ENCODE measurements at places on chromosomes 13 and 19. TPM values are rescaled to one million over a fixed set of nuclear protein-coding genes. Genes with fewer than 3 reads are reported as not detected.

DNA sequence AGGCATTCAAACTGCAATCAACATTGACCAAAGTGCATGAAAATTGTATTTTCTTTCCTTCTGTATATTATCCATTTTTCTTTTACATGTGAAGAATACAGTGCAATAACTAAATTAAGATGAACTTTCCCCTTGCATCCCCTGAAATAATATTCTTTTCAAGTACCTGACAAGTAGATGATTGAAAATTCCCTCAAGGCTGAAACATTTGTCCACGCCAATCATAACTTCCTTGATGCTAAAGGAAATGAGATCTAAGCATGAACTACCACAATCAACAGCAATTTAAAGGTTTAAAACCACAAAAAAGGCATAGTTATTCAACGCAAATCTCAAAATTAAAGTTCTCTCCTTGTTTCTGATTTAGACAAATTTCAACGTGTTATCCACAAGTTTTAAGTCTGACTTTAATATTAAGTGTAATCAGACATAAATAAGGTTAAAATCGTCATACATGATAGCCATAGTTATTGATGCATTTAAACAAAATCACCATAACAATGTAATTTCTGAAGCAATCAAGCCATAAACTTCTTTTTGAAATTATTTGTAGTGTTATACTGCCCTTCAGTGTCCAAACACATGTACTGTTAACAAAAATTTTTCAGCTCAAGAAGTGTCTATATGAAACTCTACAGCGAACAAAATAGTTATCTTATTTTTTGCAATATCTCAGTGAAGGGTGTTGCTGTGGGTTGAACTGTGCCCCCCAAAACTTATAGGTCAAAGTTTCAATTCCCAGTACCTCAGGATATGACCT, 169.5 kb downstream of the DCLK1 start:
- no peak for DNase-seq
- no peaks in the 10 kb centered on the region for H3K36me3 ChIP-seq
- H3K4me3 ChIP-seq = no peak overlapping the region
- no peaks in the 10 kb centered on the region for H3K4me1 ChIP-seq
- H3K27me3 ChIP-seq = no peaks in the 10 kb centered on the region

The SMIM17 gene
- total RNA-seq = 0.24 TPM

GRCh38 chr13:84208246-84208910, 326.1 kb upstream of the SLITRK1 start:
- H3K4me1 ChIP-seq = no peaks in the 10 kb centered on the region
- DNase-seq = no peak
- H3K4me3 ChIP-seq = no peak overlapping the region
- H3K27me3 ChIP-seq = no peaks in the 10 kb centered on the region
- no peak overlapping the region for H3K27ac ChIP-seq

DNA sequence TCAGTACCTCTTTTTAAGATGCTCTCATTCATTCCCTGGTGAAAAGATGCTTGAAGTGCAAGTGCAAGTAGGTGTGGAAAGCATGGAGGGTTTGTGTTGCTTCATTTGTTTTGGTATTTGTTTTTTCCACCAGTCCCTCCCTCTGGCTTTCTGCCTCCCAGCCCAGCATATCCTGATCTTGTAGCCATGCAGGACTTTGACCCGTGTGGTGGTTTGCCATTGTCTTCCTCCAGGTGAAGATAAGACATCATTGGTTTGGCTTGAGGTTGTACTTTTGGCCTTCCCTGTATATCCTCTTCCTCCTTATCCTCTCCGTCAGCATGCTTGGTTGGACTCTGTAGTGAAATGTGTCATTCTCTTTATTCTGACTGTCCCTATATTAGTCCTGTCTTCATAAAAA, 9.1 kb downstream of the SPINT2 start:
- no peaks in the 10 kb centered on the region for H3K36me3 ChIP-seq
- no peaks in the 10 kb centered on the region for H3K27me3 ChIP-seq
- no peaks in the 10 kb centered on the region for H3K4me1 ChIP-seq
- H3K4me3 ChIP-seq = no peak overlapping the region

- H3K27ac ChIP-seq = no peak overlapping the region
- H3K4me3 ChIP-seq = no peak overlapping the region
- no peaks in the 10 kb centered on the region for H3K27me3 ChIP-seq
- no peaks in the 10 kb centered on the region for H3K4me1 ChIP-seq
- H3K36me3 ChIP-seq = no peaks in the 10 kb centered on the region
Measured at GRCh38 chr19:8224394-8225145, 15.4 kb downstream of the CERS4 start.

DNA sequence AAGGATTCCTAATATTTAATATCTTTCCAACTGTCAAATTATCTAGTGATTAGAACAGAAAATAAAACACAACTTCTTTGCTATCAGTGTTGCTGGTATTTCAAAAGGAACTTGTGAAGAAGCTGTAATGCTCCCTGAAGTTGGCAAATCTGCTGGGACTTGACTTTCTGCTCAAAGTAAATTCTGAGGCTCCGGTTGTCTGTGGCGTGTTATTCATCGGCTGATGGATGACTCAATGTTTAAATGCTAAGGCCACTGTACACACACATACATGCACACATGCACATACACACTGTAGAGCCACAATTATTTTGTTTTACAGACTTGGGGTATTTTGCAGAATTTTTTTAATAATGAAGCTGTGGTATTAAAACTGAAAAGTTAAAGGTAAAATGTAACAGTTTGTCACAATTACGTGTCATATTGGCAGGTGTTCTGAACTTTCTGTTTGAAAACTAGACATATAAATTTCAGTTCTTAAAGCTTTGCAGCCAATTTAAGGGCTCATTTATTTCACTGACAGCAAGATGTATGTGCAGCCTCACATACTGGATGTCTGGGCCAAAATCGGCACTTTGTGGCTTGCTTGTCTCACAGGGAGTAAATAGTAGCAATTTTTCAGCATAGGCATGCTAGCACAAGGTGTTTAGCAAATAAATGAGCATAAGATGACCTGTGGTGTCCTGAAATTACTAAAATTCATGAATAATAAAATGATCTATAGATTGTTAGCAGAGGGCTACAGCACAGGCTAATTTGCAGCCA, 1691.7 kb upstream of the PCDH20 start:
- H3K27ac ChIP-seq = no peak overlapping the region
- H3K27me3 ChIP-seq = no peaks in the 10 kb centered on the region
- no peaks in the 10 kb centered on the region for H3K36me3 ChIP-seq
- no peaks in the 10 kb centered on the region for H3K4me1 ChIP-seq
- no peak overlapping the region for H3K4me3 ChIP-seq

GRCh38 chr13:104832231-104832630, 1703.2 kb downstream of the EFNB2 start:
- no peak overlapping the region for H3K4me3 ChIP-seq
- no peak overlapping the region for H3K27ac ChIP-seq
- no peaks in the 10 kb centered on the region for H3K36me3 ChIP-seq
- no peaks in the 10 kb centered on the region for H3K4me1 ChIP-seq
- no peak for DNase-seq

DNA sequence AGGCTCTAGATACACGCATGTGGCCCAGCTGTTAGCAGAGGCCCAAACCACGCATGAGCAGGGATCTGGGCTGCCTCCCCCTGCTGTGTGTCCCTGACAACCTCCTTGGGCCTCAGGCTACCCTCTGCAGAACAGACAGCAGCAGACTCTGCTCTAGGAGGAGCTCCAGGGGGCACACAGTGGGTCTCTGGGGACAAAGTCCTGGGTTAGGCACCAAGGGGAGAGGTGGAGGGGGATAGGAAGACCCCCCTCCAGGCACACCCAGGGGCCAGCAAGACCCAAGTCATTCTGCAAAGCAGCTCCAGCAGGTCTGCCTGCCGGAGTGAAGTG, 8.0 kb downstream of the TINCR start:
- no peaks in the 10 kb centered on the region for H3K36me3 ChIP-seq
- H3K4me1 ChIP-seq = no peaks in the 10 kb centered on the region
- no peak overlapping the region for H3K4me3 ChIP-seq
- DNase-seq = no peak

DNA sequence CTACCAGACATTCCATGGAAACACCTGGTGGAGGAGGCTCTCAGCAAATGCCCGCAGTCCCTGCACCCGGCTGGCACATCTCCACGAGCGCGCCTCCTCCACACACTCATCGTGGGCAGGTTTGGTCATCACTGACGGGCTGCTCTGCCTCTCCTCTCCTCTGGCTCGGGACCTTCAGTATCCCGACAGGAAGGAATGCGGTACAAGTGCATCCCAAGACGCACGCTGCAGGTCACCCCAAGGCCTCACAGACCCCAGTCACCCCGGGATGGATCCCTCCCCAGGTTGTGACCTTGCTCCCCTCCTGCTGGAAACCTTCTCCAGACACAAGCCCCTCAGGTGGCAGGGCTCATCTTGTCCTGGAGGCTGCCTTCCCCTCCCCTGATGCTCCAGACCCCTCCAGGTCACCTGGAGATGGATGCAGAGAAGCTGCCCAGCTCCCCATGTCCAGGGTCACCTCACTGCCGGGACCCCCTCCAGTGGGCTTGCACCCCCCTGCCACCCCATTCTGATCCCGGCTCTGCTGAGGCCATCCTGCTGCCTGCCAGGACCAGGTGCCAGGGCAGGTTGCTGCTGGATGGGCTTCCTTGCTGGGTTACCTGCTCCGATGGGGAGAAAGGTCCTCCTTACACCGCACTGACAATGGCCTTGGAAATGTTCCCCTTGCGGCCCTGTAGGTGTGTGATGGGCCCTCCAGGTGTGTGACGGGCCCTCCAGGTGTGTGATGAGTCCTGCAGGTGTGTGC, 29.9 kb downstream of the C13orf46 start:
- DNase-seq = no peak
- H3K4me1 ChIP-seq = peaks cover 7% of the 10 kb centered on the region
- H3K27ac ChIP-seq = no peak overlapping the region
- no peaks in the 10 kb centered on the region for H3K36me3 ChIP-seq
- no peaks in the 10 kb centered on the region for H3K27me3 ChIP-seq

The MISP gene
- total RNA-seq = not detected

All from natural killer cell (primary cell).